ENCODE measurements at places on chromosomes 2 and 18.

- no peak for DNase-seq
Observed at GRCh38 chr2:98759338-98759737, 28.4 kb upstream of the MGAT4A start.

DNA sequence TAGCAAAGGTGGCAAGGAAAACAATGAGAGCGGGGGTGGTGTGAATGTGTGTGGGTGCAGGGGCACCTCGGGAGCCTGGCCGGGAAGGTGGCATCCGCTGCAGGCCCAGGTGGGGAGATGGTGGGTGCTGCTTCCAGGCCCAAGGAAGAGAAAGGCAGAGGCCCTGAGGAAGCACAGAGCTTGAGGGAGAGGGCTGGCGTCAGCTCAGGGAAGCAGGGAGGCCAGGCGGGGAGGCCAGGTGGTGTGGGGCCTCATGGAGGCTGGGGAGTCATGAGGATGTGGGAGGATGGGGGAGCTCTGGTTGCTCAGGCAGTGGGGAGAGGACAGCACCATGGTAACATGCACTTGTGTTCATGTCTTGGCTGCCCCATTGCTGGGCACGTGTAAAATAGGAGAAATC, 43.3 kb downstream of the AGAP1 start:
- no peak for DNase-seq

- peak; percentile 2 for DNase-seq
Observed at GRCh38 chr18:14971461-14972185, 223.7 kb downstream of the ANKRD30B start.

DNA sequence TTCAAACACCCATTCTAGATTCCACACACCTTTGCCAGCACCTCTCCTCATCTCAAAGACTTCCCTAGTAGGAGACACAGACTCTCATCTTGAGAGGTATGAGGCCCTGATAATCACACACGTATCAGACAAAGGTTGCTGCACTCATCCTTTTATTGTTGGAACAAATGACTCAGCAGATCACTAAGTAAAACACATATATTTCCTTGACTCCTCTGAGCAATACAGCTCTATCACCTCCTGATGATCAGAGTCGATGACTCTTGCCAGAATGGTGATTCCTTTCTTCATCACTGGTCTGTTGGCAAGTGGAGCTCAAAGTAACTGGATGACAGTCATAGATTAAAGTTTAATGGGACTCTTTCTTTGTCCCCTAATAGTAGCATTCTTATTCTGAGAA, 1049.2 kb upstream of the ZEB2 start:
- DNase-seq: peak; percentile 27

GRCh38 chr2:42601076-42601475, 32.6 kb downstream of the MTA3 start:
- no peak for DNase-seq

DNA sequence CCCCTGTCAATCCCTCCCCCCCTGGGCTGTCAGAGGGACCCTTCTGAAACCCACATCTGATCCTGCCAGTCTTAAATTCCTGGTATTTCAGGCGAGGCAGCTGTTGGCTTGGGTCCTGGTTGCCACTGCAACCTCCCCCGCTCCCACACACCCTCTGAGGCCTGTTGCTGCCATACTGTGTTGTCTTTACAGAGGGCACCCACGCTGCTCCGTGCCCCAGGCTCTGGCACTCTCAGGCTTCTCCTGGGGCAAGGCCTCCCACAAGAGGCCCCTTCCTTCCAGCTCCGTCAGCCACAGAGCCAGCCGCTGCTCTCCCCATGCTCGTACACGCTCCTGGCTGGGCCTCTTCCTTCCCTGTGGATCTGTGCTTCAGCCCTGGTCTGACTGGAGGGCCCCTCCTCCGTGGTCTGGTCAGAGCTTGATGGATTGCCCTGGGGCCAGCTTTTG, 8.6 kb downstream of the CABLES1 start:
- no peak for DNase-seq

DNA sequence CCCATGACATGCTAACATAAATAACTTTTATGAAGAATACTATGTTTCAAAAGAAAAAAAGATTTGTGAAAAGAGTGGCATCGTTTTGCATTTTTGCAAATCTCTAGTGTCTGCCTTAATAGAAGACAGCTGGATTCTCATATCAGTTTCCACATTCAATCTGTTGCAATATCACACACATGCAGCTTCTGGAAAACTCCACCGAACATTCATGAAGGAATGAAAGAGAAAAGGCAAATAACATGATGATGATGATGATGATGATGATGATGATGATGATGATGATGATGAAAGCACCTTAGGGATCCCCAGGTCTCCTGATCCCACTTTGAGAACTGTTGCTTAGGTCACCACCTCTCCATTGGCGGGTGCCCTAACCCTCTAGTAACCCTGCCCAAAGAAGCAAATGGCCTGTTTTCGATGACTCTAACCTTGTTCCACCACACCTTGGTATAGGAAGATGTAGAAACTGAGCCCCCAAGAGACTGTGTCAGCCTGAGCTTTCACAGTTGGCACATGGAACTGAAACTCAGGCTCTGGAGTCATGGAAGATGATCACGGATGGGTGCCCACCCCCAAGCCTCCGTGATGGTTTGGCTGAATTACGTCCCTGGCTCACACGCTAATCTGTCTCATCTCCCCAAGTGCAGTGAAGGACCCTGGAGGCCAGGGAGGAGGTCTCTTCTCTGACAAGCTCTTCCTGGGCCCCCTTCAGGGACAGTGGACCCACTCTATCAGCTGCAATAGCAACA, 80.1 kb upstream of the SMAD7 start:
- DNase-seq: no peak

DNA sequence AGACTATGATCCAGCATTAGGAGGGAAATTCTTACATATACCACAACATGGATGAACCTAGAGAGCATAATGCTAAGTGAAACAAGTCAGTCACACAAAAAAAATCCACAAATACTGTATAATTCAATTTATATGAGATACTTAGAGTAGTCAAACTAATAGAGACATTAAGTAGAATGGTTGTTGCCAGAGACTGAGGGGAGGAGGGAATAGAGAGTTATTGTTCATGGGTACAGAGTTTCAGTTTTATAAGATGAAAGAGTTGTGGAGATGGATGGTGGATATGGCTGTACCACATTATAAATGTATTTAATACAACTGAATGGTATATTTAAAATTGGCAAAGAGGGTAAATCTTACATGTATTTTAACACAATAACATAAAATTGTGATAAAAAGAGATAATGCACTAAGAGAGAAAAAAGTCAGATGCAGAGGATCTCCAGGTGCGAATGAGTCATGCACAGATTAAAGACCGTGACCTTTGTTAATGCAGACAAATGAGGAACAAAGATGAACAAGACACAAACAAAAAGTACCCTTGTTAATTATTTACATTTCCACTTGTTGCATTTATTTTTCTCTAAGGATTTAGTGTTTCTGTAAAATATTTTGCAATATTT, 541.7 kb upstream of the MEX3C start:
- no peak for DNase-seq

DNA sequence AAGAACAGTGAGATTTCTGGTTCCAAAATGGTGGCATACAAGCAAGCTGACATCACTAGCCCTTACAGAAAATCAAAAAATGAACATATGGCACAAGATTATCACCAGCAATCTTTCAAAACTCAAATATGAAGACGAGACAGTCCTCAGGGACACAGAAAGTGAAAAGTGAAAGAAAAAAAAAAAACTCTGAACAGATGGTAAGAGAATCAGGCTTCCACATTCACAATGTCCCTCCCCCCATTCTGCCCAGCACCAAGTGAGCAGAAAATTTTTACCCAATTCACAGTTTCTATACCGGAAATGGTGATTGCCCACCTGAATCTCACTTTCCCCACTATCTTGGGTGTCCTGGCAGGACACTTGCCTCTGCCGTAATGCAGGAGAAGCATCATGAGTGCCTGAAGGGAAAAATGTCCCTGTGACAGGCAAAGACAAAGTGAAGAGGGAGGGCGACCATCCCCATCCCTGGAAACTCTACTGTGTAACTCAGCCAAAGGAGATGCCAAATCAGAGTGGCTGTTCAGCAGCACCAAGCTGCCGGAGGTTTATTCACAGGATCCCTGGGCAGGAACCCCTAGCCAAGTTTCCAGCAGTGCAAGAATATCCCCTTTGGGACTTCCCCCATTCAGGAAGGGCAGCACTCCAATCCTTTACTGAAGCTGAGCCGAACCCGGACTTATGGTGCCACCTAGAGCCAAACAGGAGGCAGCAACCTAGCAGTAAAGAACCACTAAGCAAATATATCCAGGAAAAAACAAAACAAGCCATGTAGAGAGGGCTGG, 312.2 kb downstream of the LRATD1 start:
- DNase-seq: peak; percentile 13

- DNase-seq: peak; percentile 0
Observed at GRCh38 chr2:203893401-203893800, 25.8 kb downstream of the CTLA4 start.

DNA sequence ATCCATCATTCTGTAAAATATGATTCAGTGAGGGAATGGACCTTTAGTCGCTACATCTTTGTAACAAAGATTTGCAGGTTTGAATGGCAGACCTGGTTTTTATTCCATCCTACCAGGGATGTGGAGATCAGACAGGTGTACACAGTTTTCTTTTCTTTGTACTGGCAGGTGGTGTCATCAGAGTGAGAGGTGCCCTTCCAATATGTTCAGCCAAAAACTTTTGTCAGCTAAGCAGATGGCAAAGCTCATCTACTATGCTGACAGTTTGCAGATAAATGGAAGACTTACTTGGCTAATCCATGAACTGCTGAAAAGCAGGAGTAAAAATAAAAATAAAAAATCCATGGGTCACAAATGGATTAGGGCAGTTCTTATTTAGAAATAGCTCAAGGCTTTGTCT, 185.5 kb upstream of the DOK6 start:
- DNase-seq: no peak

- DNase-seq: no peak
Observed at GRCh38 chr2:46825231-46825938, 90.2 kb downstream of the MCFD2 start.

DNA sequence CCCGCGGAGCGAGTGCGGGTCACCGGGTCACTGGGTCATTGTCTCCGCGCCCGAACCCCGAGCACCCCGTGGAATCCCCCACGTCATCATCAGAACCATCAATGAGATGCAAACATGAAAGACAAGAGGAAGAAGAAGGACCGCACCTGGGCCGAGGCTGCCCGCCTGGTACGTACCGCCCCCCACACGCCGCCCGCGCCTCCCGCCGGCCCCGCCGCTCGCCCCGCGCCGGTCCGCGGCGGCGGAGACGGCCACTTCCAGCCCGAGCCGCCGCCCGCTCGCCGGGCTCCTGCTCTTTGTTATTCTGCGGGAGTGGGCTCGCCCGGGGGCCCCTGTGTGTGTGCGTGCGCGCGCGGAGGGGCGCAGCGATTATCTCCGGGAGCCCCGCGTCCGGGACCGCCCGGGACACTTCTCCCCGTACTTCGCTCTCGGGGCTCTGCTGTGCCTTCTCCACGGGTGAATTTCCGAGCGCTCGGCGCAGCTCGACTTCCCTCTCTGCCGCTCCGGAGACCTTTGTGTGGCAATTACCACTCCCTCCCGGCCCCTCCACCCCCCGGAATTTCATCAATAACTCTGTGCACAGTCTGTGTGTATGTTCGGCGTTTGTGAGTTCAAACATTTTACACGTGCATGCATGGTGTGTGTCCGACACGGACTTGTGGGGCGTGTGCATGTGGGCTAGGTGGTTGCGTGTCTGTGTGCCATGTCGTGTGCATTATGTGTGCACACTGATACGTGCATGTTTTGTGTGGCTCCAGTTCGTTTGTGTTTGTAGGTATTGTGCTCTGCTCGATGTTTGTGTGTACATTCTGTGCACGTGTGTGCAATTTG, 714 bp downstream of the ASXL3 start:
- DNase-seq: no peak

GRCh38 chr2:19369341-19369955, 11.0 kb upstream of the OSR1 start:
- peak; percentile 54 for DNase-seq

DNA sequence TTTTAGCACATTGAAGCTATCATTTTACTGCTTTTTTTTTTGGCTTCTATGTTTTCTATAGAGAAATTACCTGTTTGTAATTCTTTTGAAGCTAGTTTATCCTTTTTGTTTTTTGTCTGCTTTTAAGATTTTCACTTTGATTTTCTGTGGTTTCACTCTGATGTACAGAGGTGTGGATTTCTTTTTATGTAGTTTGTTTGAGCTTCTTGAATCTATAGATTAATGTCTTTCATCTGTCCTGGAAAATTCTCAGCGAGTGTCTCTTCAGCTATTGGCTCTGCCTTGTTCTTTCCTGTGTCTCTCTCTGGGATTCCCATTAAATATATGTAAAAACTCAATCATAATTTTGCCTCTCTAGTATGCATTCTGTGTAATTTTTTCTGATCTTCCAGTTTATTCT, 8.4 kb downstream of the POLE4 start:
- no peak for DNase-seq

DNA sequence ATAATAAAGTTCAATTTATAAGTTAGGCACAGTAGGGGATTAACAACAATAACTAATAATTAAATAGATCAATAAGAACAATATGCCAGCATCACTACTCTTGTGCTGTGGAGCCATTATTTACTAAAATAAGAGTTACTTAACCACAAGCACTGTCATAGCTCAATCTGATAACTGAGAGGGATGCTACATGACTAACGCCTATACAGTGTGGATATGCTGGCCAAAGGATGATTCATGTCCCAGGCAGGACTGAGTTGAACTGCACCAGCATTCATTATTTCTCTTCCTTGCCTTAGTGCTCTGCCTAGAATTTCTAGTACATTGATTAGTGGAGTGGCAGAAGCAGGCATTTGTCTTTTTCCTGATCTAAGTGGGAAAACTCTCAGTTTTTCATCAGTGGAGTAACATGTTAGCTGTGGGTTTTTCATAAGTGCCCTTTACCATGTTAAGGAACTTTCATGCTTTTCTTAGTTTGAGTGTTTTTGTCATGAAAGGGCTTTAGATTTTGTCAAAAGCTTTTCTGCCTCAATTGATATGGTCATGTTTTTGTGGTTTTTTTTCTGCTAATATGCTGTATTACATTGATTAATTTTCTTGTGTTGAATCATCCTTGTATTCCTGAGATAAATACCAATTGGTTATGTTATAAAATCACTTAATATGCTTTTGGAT, 21.7 kb downstream of the KIAA1328 start:
- peak; percentile 94 for DNase-seq

GRCh38 chr2:240623531-240624010, 1.7 kb upstream of the GPR35 start:
- no peak for DNase-seq

DNA sequence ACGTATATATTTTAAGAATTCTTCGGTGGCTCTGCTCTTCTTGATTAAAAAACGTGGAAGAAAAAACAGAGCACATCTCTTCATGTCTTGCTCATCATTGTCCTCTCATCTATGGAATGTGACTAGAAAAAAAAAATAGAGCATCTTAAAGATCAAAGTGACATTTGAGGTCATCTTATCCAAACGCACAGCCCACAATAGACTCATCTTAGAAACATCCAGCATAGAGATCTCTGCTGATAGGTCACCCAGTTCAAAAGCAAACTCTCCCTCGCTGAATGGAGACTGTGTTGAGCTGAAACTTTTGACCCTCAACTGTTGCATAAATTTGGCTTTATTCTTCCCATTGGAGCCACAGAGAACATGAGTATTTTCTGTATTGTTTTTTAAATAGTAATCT, 65.2 kb downstream of the CMPK2 start:
- DNase-seq: no peak
